ENCODE measurements at places on chromosomes 12 and 14.

- ATAC-seq, result no peak
Observed at GRCh38 chr12:14280921-14281320, 84.6 kb upstream of the ATF7IP start.

DNA sequence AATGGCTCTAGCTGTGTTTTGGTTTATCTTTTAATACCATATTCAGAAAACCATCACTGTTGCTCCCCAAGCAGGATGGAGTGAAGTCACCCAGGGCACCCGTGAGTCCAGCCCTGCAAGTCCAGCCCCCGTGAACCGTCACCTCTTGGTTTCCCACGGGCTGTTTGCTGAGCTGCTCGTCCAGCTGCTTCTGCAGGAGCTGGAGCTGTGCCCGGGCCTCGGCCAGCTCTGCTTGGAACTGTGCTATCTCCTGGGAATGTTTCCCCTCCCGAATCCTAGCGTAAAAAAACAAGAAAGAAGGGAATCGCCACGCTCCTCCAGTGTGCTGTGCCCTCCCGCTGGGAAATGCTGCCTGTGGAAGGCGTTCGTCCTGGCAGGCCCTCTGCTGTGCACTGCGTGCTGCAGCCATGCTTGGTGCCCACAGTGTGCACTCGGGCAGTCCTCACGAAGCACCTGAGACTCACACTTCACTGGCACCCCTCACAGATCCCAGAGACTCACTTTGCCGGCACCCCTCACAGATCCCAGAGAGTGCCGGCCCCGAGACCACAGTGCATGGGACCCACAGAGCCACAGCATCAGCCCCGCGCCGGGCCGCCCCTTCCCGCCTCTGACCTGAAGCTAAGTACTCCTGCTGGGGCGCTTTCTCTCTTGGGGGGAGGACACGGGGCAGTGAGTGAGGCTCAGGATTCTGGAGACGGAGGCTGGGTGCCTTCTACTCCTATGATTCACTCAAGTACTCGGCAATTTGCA, 15.4 kb upstream of the ANKLE2 start:
- no peak for ATAC-seq

GRCh38 chr12:14322403-14322802, 43.1 kb upstream of the ATF7IP start:
- ATAC-seq, result no peak

- no peak for ATAC-seq
Observed at GRCh38 chr12:106919910-106920544, 35.7 kb upstream of the TMEM263 start.

- ATAC-seq, result no peak
Observed at GRCh38 chr14:58146399-58146798, 5.6 kb downstream of the ARMH4 start.

GRCh38 chr12:20778969-20779368, 31.5 kb upstream of the SLCO1B3 start:
- ATAC-seq, result no peak

DNA sequence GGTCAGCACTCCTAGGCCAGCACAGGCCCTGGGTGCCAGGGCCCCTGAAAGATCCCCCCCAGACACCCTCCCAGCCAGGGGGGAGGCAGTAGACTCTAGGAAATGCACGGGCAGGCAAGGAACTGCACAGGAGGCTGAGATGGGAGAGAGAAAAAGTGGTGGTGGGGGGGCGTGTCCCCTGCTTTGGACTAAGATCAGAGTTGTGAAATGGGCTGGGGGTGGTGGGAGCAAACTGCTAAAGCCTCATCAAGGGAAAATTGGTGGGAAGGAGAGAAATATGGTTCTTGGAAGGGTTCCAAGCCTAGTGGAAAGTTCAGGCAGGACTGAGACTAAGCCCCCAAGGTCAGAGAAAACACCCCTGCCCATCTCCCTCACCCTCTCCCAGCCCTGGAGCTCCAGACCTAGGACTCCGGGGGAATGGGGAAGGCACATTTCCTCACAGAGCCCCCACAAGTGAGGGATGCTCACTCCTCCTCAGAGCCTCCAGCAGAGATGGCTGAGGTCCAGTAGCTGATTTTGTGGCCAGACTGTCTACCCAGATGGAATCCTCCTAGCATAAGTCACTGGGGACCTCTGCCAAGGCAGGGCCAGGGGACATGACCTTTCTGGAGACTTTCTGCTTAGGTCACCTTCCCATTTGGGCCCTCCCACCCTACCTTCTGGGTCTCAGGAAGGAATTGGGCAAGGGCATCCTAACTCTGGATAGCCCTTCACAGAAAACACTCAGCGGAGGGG, 29.8 kb downstream of the FIGNL2 start:
- no peak for ATAC-seq

DNA sequence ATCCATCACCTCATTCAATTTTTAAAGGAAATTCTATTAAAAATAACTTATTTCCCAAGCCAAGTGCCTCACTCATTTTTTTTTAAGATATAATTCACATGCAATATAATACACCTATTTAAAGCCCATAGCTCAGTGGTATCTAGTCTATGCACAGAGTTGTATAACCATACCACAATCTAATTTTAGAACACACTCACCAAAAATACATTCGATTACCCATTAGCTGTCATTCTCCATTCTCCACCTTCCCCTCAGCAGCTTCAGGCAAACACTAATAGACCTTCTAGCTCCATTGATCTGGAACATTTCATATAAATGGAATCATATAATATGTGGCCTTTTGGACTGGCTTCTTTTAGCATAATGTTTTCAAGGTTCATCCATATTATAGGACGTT, 49.5 kb downstream of the CLMN start:
- ATAC-seq, result no peak

DNA sequence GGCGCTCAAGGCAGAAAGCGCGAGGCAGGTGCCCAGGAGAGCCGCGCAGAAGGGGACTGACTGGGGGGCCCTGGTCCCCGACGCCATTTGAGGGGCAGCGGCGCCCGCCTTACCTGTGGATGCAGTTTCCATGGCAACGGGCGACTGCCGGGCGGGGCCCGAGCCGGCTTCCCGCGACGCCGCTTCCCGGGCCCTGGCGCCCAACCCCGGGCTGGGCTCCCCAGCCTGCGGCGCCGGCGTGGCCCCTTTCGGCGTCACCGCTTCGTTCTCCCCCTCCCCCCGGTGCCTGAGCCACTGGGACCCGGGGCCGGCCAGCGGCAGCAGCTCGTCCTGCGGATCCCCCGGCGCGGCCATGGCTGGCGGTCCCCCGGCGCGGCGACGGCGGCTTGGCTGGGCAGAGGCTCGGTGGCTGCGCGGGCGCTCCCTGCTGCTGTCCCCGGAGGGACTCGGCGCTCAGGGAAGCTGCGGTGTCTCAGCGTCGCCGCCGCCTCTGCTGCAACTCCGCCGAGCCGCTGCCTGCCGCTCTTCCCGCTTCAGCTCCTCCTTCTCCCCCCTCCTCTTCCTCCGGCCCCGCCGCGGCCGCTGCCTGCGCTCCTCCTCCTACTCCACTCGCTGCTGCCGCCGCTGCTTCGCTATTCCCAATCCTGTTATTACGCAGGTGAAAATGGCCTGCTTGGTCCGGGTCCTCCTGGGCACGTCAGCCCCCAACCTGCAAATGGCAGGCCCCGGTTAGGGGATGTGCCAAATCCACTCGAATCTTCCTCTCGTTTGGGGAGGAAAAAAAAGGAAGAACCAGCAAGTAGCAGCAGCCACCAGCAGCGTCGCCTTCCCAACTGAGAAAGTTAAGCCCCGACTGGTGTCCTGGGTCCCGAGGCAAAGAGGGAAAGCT, at the start of gene RTN1:
Gene RTN1, minus strand, starts transcription at position 500 of the 889 bp plus-strand sequence. Its CDS starts 146 bp downstream, at position 354.
- peak; percentile 62 for ATAC-seq

- ATAC-seq, result no peak
Observed at GRCh38 chr12:122850695-122851350, 15.6 kb downstream of the HIP1R start.

- ATAC-seq, result no peak
Observed at GRCh38 chr14:99265571-99265970, 6.4 kb downstream of the BCL11B start.

DNA sequence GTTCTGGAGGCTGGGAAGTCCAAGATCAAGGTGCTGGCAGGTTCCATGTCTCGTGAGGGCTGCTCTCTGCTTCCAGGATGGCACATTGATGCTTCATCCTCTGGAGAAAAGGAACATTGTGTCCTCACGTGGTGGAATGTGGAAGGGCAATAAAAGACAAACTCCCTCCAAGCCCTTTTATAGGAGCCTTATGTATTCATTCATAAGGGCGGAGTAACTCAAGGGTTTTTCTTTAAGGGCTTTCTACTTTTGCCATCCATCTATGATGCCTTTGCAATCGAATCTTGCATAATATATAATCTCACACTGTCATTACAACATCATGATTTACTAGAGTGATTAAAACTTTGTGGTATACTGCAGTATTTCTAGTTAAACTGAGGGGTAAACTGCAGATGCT, 132.7 kb upstream of the DDHD1 start:
- no peak for ATAC-seq

DNA sequence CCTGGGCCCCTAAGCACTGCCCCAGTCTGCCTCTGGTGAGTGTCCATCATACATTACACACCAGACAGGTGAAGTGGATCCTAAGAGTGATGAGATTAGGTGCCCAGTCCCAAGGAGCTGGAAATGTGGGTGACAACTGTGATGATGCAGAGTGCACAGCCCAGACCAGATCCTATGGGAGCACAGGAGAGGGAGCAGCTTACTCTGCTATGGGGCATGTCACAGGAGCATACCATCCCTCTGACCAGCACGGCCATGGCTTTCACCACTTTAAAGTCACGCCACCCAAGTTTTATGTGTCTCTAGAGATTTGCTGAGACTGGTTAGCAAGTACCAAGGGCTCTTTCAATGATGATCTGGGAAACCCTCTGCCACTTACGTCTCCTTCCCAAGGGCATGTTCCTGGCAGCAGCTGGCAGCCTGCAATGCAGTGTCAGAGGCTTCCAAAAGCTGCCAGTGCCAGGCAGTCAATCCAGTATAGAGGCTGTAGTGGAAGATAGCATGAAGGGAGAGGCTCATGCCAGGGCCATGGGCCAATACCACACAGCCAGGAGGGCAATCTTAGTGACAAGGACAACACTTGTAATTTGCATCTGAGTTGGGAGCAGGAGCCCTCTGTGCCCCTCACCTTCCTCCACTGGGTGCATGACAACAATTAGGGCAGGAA, 40.2 kb downstream of the STAB2 start:
- ATAC-seq, result no peak

GRCh38 chr12:96401076-96401871, 1.0 kb upstream of the CDK17 start:
- peak; percentile 12 for ATAC-seq

DNA sequence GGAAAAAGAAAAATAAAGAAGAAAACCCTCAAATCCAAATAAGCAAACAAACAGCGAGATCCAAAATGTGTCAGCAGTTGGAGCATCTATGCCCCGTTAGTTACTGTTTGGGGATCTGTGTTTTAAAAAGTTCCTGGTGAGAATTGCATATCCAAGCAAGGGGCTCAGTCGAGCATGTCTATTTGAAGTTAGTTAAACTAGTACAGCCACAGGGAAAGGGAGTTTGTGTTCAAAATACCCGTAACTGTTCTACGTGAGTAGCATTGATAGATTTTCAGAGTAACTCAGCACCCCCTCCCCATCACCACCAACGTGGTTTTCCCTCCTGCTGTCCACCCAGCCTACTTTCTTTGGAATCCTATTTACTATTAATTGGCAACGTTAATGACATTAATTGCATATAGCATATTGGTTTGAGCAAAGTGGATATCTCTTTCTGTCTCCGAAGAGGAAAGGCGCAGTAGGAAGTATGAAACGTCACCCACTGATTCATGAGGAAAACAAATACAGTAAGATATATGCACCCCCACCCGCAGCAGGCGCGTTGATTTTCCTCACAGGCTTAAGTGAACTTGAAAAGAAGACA, 1.5 kb downstream of the NPAS3 start:
- no peak for ATAC-seq

DNA sequence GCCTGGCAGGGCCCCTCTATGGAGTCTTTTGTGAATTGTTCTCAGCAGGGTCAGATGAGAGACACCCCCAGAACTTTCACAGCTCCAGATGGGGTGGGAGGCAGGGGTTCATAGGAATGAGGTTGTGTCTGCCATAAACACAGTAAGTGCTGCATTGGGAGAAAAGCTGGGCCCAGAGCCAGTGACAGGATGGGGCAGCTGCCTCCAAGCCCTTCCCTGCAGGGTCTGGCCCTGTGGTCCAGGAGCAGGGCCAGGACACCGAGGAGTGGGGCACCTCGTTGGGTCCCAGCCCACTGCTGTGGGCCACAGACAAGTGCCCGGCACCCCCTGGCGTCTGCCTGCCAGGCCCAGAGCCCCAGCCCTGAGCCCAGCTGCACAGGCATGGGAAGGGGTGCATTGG, 13.3 kb downstream of the INF2 start:
- no peak for ATAC-seq

- ATAC-seq, result no peak
Observed at GRCh38 chr14:87628129-87628528, 364.9 kb downstream of the GALC start.

DNA sequence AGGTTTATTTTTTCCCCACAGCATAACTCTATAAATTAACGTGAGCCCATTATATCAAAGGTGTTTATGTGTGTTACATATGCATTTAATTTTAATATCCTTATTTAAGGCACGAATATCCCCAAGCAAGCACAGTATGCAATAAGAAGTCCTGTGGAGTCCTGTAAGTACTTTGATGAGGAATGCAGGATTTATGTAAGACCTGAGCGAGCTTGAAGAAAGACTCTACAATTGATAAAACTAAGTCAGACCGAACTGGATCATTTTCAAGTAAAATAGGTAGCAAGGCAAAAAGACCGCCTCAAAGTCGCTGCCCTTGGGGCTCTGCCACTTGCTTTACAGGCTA, 755 bp downstream of the SLC25A21 start:
- peak; percentile 6 for ATAC-seq

DNA sequence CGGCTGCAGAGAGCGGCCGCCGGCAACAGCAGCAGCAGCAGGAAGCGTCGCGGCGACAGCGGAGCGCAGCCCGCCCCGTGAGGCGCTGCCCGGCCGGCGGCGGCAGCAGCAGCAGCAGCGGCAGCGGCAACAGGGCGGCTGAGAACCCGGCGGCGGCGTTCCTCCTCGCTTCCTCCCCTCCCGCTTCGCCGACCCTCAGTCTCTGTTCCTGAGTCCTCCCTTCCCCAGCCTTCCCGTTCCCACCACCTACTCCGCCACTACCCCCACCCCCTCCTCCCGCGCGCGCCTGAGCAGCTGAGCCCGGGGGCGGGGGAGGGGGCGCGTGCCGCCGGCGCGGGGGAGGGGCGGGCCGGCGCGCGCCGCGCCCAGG, 310 bp downstream of the BICDL1 start:
- ATAC-seq, result no peak

- ATAC-seq, result no peak
Observed at GRCh38 chr14:29062976-29063375, 296.4 kb downstream of the FOXG1 start.

DNA sequence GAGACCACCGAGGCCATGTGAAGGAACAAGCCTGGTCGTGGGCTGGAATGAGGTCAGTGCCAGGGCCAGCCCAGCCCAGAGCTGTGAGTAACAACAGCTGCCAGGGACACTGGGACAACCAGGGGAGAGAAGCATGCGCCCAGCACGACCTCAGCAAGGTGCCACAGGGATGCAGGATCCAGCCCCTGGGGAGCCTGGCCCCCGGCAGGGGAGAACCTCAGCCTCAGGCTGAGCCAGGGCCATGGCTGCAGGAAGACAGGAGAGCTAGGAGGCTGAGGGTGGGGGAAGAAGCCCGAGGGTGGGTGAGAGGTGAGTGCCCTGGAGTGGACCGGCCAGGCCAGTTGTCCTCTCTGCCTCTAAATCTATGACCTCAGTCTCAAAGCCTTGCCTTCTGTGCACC, 62.6 kb downstream of the BCL11B start:
- no peak for ATAC-seq

Measured in esophagus mucosa (tissue), 1 donor.